ENCODE measurements at places on chromosomes 16 and 17.

DNA sequence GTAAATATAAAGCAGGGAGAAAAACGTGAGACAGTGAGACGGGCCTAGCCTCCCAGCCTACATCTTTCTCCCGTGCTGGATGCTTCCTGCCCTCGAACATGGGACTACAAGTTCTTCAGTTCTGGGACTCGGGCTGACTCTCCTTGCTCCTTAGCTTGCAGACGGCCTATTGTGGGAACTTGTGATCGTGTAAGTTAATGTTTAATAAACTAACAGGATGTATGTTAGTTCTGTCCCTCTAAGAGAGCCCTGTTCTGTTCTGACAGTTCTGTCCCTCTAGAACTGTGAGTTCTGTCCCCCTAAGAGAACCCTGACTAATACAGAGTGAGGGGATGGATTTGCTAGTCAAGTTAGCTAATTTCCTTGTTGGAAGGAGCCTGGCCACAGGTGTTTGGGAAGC, 16.7 kb upstream of the MYH10 start:
- no peak for DNase-seq

GRCh38 chr17:66930933-66931332, 33.6 kb upstream of the CACNG4 start:
- DNase-seq: no peak

DNA sequence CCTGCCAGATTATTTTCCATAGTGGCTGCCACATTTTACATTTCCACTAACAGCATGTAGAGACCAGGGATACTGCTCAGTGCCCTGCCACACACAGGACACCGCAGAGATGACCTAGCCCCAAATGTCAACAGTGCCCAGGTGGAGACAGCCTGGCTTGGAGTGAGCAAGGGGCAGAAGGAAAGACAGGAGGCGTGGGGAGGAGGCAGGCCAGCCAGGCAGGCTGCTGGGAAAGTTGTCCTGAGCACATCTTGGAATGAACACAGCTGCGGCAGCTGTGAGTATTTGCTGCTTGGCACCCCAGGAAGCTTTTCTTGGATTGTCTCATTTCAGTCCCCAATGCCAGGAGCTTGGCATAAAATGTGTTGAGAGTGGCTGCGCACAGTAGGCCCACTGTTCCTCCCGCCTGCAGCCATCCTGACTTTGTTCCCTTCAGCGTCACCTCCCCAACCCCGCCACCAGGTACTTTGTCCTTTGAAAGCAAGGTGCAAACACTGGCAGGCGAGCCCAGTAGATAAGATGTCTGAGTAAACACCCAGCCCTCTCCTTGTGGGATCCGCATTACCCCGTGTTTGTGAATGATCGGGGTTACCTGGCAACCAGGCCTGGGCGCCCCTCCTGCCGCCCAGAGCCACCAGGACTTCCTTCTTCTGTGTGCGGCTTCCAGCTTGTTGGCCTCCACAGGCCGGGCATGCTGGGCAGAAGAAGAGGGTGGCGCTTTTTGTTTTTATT, 114.0 kb downstream of the CMIP start:
- no peak for DNase-seq

DNA sequence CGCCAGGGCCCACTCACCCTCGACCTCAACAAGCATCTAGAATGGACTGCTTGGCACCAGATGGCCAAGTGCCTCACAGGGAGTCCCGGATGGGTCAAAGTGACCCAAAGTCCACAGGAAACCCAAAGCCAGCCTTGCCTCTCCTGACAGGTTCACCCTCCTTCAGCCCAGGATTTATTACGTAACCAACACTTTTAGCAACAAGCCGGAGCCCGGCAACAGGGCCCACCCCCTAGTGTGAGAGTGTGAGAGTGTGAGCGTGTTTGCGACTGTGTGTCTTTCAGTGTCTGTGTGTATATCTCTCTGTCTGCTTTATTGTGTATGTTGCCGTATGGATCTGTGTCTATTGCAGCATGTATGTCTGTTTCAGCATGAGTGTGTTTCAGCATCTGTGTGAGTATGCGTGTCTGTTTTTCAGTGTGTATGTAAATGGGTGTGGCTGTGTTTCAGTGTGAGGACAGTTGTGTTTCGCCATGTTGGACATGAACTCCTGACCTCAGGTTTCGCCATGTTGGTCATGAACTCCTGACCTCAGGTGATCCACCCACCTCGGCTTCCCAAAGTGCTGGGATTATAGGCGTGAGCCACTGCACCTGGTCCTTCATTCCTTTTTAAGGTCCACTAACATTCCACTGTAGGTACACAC, 13.7 kb upstream of the PEMT start:
- no peak for DNase-seq

GRCh38 chr16:16096121-16096857, 127.0 kb downstream of the ABCC6 start:
- DNase-seq: no peak

- no peak for DNase-seq
Measured at GRCh38 chr16:73179705-73180331, 131.9 kb upstream of the ZFHX3 start.

DNA sequence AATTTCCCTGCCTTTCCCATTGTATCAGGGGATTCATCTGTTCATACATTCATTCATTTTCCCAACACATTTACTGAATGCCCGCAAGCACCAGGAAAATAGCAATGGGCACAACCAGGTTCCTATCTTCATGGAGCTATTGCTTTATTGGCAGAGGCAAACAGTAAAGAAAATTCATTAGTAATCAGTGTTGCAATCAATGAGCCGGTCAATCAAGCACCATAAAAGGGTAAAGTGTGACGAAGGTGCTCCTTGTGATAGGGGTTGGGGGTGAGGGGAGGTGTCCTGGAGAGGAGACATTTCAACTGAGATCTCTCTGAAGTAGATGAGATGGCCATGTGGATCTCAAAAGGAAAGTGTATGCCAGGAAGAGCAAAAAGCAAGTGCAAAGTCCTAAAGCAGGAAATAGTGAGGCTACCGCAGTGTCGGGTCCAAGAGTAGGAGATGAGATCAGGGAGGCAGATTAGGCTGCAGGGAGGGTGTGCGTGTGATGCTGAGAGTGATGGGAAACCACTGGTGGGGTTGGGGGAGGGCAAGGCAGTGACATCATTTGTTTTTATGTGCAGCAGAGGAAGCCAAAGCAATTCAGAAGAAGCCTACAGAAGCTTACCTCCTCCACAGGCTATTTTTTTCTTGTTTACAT, 28.4 kb downstream of the CDH13 start:
- peak; percentile 81 for DNase-seq

DNA sequence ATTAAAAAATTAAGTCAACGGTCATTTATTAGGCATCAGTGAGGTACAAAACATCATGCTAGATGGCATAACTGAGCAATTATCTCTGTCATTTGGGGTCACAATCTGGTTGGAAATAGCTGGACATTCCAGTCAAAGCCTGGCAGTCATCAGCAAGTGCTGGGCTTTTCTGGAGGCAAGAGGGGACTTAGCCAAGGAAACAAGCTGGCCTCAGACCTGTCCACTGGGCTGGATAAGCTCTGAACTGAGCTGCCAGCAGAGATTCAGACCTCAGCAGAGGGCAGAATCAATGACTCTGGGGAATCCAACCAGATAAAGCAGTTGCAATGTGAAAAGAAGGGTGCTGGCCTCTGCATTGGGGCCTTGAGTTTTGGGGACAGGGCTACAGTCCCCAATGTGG, 161.9 kb upstream of the NOL11 start:
- no peak for DNase-seq

DNA sequence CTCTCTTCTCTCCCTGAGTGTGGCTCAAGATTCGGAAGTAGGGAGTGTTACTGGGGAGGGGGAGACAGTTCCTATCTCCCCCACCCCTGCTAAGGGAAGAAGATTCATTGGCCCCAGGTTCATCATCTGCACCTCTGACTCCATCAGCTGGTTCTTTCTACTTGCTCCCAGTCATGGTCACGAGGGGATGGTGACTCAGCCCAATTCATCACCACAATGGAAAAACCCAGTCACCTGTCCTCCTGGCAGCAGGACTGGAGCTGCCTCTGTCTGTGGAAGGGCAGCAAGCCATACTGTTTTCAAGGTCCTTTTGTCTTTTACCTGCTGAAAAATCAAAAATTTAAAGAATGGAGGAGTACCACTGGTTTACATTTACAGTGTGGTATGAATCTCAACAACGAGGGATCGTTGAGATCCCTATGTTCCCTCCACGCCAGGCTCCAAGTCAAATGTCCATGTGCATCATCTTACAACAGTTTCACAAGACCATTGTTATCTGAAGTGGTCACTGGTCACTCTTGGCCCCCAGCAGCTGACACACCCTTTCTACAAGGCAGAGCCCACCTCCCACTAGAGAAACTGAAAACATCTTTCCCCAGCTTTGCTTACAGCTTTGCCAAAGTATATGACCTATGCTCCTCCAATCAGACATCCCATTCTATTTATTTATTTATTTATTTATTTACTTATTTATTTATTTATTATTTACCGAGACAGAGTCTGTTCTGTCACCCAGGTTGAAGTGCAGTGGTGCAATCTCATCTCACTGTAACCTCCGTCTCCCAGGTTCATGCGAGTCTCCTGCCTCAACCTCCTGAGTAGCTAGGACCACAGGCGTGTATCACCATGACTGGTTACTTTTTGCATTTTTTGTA, 40.4 kb upstream of the NDRG4 start:
- DNase-seq: no peak

DNA sequence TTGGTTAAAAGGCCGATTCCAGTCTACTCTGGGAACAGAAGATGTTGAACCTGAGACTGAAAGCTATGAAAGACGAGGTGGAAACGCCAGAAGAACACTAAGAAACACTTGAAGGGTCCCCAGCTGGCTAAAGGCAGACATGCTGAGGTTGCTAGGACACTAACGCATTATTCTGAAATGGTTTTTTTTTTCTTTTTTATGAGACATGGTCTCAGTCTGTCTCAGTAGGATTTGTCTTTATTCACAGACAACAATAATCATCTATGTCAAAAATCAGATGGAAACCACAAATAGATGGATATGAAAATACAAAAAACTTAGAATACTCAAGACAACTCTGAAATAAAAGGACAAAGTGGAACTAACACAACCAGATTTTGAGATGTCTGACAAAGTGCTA, 35.0 kb upstream of the RASD1 start:
- no peak for DNase-seq

- no peak for DNase-seq
Measured at GRCh38 chr17:72215928-72216327, 95.1 kb downstream of the SOX9 start.

DNA sequence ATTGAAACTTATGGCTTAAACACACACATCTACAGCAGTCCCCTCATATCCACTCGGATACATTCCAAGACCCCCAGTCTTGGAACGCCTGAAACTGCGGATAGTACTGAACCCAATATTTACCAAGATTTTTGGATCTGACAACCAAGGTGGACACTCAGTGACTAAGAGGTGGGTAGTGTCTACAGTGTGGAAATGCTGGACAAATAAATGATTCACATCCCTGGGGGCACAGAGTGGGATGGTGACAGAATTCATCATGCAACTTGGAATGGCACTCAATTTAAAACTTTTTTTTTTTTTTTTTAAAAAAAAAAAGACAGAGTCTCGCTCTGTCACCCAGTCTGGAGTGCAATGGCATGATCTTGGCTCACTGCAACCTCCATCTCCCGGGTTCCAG, 54.2 kb upstream of the TRAP1 start:
- DNase-seq: no peak

DNA sequence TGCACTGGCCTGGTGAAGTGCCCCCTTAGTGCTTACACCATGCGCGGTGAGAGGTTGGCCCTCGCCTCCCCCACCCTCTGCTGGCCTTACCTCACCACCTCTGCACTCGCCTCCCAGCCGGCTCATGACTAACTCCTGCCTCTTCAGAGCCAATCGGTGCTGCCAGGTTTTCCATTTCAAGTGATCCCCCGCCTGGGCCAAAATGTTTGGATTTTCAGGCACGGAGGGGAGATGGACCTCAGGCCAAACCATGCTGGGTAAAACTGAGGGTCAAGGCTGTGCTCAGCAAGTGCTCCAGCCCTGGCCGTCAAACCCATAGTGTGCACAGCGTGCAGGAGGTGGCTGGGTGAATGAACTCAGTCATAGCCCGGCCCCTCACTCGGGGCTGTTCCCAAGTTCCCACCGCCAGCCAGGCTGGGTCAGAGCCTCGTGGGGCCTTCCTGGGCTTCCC, 175.4 kb downstream of the SEC14L1 start:
- no peak for DNase-seq

DNA sequence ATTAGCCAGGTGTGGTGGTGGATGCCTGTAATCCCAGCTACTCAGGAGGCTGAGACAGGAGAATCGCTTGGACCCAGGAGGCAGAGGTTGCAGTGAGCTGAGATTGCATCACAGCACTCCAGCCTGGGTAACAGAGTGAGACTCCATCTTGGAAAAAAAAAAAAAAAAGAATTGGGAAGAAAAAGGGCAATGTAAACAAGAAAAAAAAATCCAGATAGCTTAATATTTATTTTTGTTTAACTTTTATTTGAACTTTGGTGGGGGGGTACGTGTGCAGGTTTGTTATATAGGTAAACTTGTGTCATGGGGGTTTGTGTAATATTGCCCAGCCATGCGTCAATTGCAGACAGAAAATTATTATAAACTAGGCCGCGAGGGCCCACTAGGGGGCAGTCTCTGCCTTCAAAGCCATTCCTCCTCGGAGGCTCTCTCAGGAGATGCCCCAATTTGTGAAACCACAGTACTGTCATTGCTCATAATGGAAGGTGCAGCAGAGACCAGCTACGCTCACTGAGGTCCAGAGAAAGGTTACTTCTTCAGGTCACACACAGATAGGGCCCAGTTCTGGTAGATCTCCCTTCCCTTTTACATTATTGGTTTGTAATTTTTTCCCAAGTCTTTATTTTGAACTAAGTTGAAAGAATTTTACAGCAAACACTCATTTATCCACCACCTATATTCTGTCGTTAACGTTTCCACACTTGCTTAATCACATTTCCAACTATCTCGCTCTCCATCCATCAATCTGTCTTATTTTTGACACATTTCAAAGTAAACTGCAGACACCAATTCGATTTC, 206.2 kb downstream of the PRKCB start:
- DNase-seq: peak; percentile 83

GRCh38 chr16:11401161-11402050, 56.1 kb downstream of the RMI2 start:
- DNase-seq: no peak

DNA sequence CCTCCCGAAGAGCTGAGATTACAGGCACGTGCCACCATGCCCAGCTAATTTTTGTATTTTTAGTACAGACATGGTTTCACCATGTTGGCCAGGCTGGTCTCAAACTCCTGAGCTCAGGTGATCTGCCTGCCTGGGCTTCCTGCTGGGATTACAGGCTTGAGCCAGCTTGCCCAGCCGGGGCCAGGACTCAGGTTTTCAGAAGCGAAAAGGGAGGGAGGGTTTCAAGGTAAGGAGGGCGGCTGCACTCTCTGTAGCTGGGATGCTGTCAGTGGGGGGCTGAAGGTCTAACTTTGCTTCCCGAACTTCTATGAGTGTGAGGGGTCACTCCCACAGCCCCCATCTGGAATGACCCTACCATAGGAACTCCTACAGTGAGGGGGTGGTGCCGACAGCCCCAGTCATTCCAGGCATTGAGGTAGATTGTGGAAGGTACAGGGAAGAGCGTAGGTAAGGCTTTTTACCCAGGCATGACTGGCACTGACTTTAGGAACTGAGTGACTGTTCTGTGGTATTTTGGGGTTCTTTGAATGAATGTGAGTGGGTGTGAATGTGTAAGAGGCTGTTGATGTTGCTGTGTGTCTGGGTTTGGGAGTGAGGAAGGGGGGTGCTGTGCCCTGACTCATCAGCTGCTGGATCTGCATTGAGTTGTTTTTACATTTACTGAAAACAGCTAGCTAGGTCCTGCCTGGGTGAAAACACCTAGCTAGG, 3.8 kb upstream of the C1QL1 start:
- no peak for DNase-seq
